T-helper 1 cell treated with Interleukin-12 subunit alpha and Interleukin-12 subunit beta and Interleukin-4 antibody, amounts not matched to agents 30 ng/mL and 1 ng/mL, for 36 hours (primary cell): ENCODE measurements at places on chromosomes 6 and 20. TPM values are rescaled to one million over a fixed set of nuclear protein-coding genes. Genes with fewer than 3 reads are reported as not detected.

Gene CALHM6
- 86.6 and 89.1 TPM in 2 replicates for total RNA-seq

Gene MEI4
- total RNA-seq: not detected in 2 replicates

Gene TNXB
- 5.5 and 6.1 TPM in 2 replicates for total RNA-seq

Gene KCNK16
- total RNA-seq: not detected in 2 replicates

Gene MPIG6B
- not detected in 2 replicates for total RNA-seq

Gene CST2
- total RNA-seq: not detected in 2 replicates

Gene ATP6V1G2
- 1.2 and 1.4 TPM in 2 replicates for total RNA-seq

Gene MAP7
- 1.4 TPM in 2 replicates for total RNA-seq

Gene THBS2
- total RNA-seq: not detected in 2 replicates

Gene HM13
- 203 and 223 TPM in 2 replicates for total RNA-seq

Gene EYS
- total RNA-seq: not detected in 2 replicates

Gene TUBB2B
- 0.12 TPM in 1 of 2 replicates, not detected in the other for total RNA-seq

Gene LY86
- total RNA-seq: 5.5 and 5.8 TPM in 2 replicates

Gene ARG1
- not detected in 2 replicates for total RNA-seq

Gene NXT1
- total RNA-seq: 40.4 and 40.8 TPM in 2 replicates

Gene HS3ST5
- not detected in 2 replicates for total RNA-seq

Gene BANF2
- not detected in 2 replicates for total RNA-seq

Gene SAPCD1
- 12.2 and 12.8 TPM in 2 replicates for total RNA-seq

Gene PRND
- not detected in 2 replicates for total RNA-seq

Gene RSPO3
- not detected in 2 replicates for total RNA-seq

Gene PSMG4
- total RNA-seq: 24.0 and 24.5 TPM in 2 replicates

Gene SLC24A3
- total RNA-seq: not detected in 2 replicates

Gene HTR1E
- not detected in 2 replicates for total RNA-seq

Gene FUT9
- total RNA-seq: not detected in 2 replicates

Gene PIGT
- total RNA-seq: 85.2 and 87.5 TPM in 2 replicates

Gene SLC22A23
- total RNA-seq: 0.29 and 0.42 TPM in 2 replicates

Gene DSP
- total RNA-seq: 0.10 TPM in 1 of 2 replicates, not detected in the other

Gene ECT2L
- not detected in 2 replicates for total RNA-seq

Gene NQO2
- 38.1 and 43.2 TPM in 2 replicates for total RNA-seq

Gene PHACTR3
- total RNA-seq: not detected in 2 replicates

Gene HFE
- 2.6 and 4.2 TPM in 2 replicates for total RNA-seq

Gene CGA
- total RNA-seq: not detected in 2 replicates

Gene PRDM13
- total RNA-seq: not detected in 2 replicates

Gene FAM217A
- not detected in 2 replicates for total RNA-seq

Gene UBE3D
- 5.3 and 5.4 TPM in 2 replicates for total RNA-seq

Gene IER3
- total RNA-seq: 76.8 and 77.8 TPM in 2 replicates

Gene GSTA1
- not detected in 2 replicates for total RNA-seq

Gene DPPA5
- total RNA-seq: not detected in 2 replicates

Gene HSPA1L
- 3.7 TPM in 2 replicates for total RNA-seq

Gene FBXO30
- total RNA-seq: 5.4 and 5.6 TPM in 2 replicates

Gene GCNT2
- total RNA-seq: 5.8 and 6.4 TPM in 2 replicates

Gene C6orf58
- not detected in 2 replicates for total RNA-seq

Gene BPIFA1
- total RNA-seq: not detected in 2 replicates

Gene MAFB
- 0.12 and 0.17 TPM in 2 replicates for total RNA-seq

Gene ETV7
- total RNA-seq: 9.5 and 10.0 TPM in 2 replicates

Gene KCNQ2
- not detected in 2 replicates for total RNA-seq

Gene SPTLC3
- 0.22 and 0.39 TPM in 2 replicates for total RNA-seq

Gene CDKAL1
- 30.6 and 31.4 TPM in 2 replicates for total RNA-seq

Gene CAGE1
- 0.07 TPM in 1 of 2 replicates, not detected in the other for total RNA-seq

Gene CLIC5
- total RNA-seq: 4.3 and 4.4 TPM in 2 replicates

Gene COL9A1
- total RNA-seq: not detected in 2 replicates

Gene PTCHD4
- total RNA-seq: not detected in 2 replicates

Gene C20orf96
- total RNA-seq: 4.7 and 5.1 TPM in 2 replicates

Gene FIG4
- total RNA-seq: 11.6 TPM in 2 replicates

Gene C20orf141
- not detected in 2 replicates for total RNA-seq

Gene SFT2D1
- 52.5 and 57.9 TPM in 2 replicates for total RNA-seq

Gene KCNG1
- total RNA-seq: 0.10 TPM in 1 of 2 replicates, not detected in the other

Gene CD83
- 19.1 and 19.9 TPM in 2 replicates for total RNA-seq

Gene SLC32A1
- total RNA-seq: not detected in 2 replicates
